ENCODE measurements at places on chromosomes 6 and 20.

DNA sequence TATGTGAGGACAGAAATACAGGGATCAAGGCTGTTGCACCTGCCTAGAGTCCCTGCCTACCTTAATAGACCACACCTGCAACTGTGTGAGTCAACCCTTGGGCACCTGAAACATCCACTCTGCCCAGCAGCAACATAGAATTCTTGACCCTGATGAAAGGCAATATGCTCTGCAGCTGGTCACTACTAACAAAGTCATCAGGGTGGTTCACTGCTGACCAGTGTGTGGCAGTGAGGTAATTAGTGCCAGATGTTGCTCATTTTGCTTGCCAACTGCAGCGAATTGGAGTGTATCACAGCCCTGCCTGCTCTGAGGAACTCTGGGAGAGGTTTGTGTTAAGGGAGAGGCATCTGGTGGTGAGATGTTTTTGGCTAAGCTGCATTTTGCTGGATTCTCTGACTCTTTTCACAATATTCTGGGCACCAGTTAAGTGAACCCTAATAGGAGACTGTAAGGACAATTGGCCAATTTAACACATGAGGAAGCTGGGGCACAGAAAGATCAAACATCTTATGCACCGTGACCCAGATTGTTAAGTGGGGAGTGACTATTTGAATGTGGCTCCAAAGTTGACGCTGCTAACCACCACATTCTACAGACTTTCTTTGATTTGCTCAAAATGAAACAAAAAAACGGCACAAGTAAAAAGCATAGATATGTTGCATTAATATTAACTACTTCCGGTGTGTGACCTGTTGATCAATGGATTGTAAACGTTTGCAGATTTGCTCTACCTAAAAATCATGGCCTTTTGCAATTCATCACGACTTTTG, 61.9 kb upstream of the OPRM1 start:
- DNase-seq: no peak

- no peak for DNase-seq
Observed at GRCh38 chr20:4840801-4841200, 119.1 kb downstream of the PRND start.

GRCh38 chr6:160349814-160350350, 1.7 kb downstream of the SLC22A3 start:
- DNase-seq: no peak

GRCh38 chr6:109978174-109979032, at the start of gene GPR6:
TSS of gene GPR6 (plus strand) at chr6:109978311. CDS start at chr6:109979113, 802 bp downstream.
- DNase-seq: peak; percentile 84

- DNase-seq: no peak
Observed at GRCh38 chr20:45041464-45042337, 59.2 kb downstream of the KCNS1 start.

DNA sequence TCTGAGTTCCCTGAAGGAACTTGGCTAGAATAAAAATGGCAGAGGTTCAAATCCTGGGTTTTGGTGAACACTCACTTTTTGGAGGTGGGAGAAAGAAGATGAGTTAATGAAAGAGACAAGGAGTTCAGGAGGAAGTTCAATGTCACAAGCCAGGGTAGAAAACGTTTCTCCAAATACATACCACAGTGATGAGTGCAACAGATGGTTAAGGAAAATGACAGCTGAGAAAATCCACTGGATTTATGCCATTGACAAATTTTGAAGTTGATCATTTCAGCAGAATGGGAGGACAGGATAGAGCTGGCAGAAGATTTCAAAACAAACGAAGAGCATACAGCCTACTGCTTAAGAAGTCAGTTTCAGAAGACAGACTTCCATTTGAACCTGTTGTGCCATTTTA, 122.7 kb downstream of the GFRAL start:
- no peak for DNase-seq

- DNase-seq: no peak
Observed at GRCh38 chr20:40435146-40435895, 253.7 kb downstream of the MAFB start.

DNA sequence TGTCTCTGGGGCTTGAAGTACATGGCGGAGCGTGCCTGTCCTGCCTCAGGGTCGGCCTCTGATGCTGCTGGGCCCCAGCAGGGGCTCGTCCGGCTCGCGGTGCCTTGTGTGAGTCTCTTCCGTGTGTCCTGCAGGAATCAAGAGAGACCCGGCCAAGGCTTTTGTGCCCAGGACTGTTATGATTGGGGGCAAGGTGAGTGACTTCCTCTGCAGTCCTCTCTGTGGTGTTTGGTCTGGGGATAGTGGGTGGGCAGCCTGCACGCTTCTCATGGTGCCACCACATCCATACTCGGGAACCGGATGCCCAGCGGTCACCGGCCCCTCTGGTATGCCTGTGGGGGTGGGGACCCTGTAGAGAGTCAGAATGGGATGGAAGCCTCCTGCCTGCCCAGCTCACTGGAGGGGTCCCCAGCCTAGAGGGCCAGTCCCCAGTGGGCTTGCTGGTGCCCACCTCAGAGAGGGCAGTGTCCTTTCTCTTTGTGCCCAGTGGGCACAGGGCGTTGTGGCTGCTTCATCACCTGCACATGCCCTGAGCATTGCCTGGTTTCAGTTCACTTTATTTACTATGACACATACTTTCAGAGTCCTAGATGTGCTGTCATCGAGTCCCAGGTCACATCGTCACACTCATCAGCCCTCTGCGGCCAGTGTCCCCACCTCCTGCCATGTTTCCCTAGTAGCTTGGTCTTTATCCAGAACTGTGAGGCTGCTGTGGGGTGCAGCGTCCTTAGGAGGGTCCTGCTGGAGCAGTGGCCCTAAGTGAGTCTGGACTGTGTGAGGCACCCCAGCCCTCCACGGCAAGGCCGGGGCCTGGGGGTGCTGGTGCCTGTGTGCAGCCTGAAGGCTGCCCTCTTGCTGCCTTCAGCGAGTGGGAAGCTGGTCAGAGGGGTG, 40.7 kb downstream of the PYGB start:
- DNase-seq: no peak

DNA sequence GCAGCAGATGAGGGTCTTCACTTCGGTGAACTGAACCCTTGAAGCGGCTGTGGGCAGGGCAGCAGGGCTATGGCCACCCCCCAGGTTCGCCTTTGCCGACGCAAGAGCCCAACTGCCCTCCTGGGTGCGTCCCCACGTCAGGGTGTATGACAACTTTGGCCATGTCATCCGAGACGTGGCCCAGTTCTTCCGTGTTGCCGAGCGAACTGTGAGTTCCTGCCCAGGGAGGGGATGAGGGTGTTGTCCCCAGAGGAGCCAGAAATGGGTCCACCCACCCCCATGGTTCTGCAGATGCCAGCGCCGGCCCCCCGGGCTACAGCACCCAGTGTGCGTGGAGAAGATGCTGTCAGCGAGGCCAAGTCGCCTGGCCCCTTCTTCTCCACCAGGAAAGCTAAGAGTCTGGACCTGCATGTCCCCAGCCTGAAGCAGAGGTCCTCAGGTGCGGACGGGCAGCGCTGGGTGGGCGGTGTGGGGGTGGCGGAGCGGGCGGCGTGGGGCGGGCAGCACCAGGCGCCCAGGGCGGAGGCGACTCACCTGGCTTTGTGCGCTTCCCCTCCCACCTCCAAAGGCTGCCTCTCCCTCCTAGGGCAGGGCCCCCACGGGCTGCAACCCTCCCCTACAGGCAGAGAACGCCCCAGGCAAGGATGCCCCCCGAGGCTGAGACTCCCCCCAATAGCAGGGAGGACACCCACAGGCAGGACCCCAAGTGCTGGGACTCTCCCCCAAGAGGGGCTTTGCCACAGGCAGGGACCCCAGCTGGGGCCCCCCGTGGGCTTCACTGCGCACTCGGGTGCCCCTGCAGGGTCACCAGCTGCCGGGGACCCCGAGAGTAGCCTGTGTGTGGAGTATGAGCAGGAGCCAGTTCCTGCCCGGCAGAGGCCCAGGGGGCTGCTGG, 6.2 kb upstream of the TNFRSF6B start:
- DNase-seq: no peak

GRCh38 chr6:165637586-165637985, 25.5 kb downstream of the PDE10A start:
- no peak for DNase-seq

DNA sequence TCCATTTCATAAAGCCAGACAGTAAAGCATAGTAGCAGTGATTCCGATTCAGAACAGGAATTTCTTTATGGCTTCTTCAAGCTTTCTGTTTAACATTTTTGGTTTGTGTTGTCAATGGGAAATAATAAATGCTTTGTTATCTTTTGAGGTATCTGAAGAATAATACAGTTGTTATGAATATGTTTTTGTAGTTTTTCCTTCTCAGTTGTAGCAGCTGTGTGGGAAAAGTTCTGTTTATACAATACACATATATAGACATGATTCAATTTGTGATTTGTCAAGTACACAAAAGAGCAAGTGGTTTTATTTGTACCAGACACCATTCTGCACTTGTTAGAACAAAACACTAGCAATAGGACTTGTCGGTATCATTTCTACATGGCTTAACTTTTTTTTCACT, 96.6 kb downstream of the CDYL start:
- DNase-seq: no peak

DNA sequence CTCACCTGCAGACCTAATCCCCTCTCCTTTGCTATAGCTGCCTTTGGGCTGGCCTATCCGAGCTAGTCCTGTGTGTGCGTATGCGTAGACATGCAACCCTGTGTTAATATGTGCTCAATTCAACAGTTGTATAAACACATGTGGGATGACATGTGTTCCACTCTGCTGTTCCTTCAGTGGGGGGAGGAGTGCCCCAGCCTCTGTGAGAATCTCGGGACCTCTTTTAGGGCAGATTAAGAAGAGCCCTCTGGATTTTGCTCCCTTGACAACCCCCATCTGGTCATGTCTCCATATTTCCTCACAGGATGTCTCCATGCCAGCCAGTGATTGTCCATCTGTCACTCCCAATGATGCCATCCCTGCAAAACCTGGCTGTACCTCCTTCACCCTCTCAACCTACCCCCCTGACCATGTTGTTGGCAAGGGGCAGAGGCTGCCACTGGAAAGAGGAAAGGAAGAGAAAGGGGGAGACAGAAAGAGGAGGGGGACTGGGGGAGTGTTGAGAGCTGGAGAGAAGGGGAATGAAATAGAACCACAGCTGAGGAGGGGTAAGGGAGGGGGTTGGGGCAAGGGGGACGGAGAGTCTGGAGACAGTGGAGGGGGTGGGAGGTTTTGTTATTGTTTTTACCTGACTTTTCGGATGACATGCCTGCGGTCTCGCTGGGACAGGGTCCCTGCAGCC, 417 bp downstream of the PRRT1 start:
- no peak for DNase-seq

- DNase-seq: no peak
Observed at GRCh38 chr6:109821428-109821827, 130.3 kb downstream of the FIG4 start.

GRCh38 chr20:258963-259362, 1.4 kb downstream of the DEFB132 start:
- peak; percentile 52 for DNase-seq

- DNase-seq: no peak
Observed at GRCh38 chr6:72740135-72740534, 118.3 kb downstream of the KCNQ5 start.

- DNase-seq: no peak
Observed at GRCh38 chr6:159972506-159973268, 3.8 kb downstream of the IGF2R start.

- DNase-seq: no peak
Observed at GRCh38 chr6:139473231-139473701, 98.8 kb upstream of the CITED2 start.

- no peak for DNase-seq
Observed at GRCh38 chr6:83769413-83769812, 60.5 kb upstream of the SNAP91 start.

GRCh38 chr6:108896111-108896661, 48.0 kb downstream of the ARMC2 start:
- DNase-seq: peak; percentile 72

DNA sequence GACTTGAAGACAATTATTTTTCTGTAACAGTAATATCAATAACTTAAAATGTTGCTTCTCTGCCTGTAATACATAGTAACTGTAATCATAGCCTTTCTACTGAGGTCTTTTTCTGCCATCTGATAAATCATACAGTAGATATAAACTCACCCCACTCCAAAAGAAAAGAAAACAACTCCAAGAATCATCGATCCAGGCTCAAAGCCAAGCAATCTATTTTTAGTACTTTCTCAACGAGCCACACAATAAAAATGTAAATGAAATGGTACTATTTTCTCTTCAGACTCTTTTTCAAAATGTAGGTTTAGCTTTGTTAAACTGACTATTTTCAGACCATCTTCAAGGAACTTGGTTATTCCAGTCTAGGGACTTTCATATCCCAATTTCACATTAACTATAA, 493.3 kb downstream of the ADGRB3 start:
- DNase-seq: no peak

DNA sequence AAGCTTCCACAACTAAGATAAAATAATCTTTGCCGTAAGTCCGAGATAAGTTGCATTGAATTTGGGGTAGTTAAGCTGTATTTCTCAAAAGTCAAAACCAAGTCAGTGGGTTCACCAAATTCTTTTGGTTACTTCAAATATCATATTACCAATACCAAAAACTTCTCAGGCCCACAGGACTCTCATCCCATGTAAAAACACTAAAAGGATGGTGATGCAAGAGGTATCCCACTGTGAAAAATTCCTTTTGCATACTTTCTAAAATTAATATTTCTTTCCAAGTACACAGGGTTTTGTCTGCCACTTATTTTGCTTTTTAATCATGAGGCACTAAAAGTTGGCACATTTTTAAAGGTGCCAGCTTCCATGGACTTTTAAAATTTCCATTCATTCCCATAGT, 151.3 kb downstream of the GJA10 start:
- no peak for DNase-seq

GRCh38 chr20:46704714-46705377, 4.6 kb upstream of the SLC2A10 start:
- no peak for DNase-seq

- DNase-seq: no peak
Observed at GRCh38 chr20:32625996-32626395, 40.9 kb upstream of the NOL4L start.

DNA sequence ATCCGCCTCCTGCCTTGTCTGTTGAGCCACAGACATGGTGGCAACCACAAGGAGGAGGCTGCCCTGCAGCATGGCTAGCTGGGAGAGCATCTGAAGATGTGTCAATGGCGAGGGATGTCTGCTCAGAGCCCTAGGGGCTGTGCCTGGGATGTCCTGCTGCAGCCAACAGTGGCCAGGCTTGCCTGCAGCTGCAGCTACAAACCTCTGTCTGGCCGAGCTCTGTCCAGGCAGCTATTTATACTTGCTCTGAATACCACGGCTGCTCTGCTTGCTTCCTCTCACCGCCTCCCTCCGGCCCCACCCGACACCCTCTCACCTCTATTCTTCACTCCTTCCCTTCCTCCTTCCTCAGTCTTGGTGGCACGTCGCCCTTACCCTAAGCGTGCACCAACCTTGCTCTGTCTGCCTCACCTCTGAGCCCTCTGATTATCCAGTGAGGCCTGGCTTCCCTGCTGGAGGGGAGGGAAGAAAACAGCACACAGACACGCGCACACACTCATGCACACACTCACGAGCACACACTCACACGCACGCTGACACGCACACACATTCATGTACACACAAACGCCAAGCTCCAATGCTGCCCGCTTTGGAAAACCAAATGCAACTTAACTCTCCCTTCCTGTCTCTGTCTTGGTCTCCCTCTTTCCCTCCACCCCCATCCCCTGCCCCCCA, at the start of gene ANGPT4:
TSS of gene ANGPT4 (minus strand) at position 210 of the 675 bp plus-strand sequence. CDS start at position 90, 120 bp downstream.
- no peak for DNase-seq

Data from hematopoietic multipotent progenitor cell (in vitro differentiated cells).